ENCODE measurements at places on chromosomes 13 and 19.

- no peak for DNase-seq
Observed at GRCh38 chr13:98927951-98928927, 49.6 kb downstream of the DOCK9 start.

DNA sequence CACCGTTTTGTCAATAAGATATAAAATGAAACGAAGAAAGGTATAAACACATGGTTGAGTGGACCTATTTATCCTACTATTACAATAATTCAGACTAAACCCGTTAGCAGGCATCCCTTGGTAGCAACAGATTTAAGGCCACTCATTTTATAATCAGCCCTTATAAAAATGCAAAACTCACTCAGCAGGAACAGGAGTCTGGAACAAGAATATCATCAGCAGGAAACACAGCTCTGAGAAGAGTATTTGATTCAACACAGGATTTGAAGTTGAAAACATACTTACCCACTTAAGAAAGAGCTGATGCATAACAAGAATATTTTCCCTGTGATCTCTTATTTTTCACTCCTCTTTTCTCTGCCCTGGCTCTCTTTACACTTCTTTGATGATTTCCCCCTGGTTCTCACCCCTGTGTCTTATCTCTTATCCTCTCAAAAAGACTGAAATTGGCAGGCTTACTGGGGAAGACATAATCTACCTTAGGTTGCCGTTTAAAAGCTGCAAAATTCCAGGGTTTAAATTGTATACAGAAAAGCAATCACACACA is 1722.7 kb downstream of the SLITRK5 start:
- no peak for DNase-seq

GRCh38 chr13:76822698-76823267 is 63.4 kb downstream of the KCTD12 start:
- no peak for DNase-seq

- no peak for DNase-seq
Observed at GRCh38 chr19:45151320-45151719, 9.5 kb downstream of the NKPD1 start.

- peak; percentile 66 for DNase-seq
Observed at GRCh38 chr19:5340637-5341447, at the start of gene PTPRS. Gene PTPRS, minus strand, starts transcription at chr19:5340812. Its CDS starts 54,672 bp downstream, at chr19:5286140.

GRCh38 chr13:91406619-91407018 is 8.2 kb downstream of the GPC5 start:
- peak; percentile 46 for DNase-seq

- no peak for DNase-seq
Observed at GRCh38 chr13:62057286-62057685, 641.6 kb upstream of the PCDH20 start.

DNA sequence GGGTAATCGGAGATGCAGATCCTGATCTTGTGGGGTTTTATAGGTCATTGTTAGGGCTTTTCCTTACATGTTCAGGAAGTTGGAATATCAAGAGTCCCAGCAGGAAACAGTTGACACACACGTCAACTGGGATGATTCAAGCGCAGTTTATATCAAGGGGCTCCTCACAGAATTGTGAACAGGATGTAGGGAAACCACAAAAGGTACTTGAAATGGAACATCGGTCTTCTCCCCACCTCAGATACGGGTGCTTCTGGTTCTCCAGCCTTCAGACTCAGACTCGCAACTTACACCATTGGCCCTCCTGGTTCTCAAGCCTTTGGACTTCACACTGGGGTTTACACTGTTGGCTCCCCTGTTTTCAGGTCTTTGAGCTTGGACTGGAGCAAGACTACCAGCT is 19.5 kb downstream of the ZNF557 start:
- DNase-seq = no peak
